ENCODE measurements at places on chromosomes 1 and 21. TPM values are rescaled to one million over a fixed set of nuclear protein-coding genes. Genes with fewer than 3 reads are reported as not detected.

- no peak for DNase-seq
These were observed 16.7 kb upstream of the DISP1 start for GRCh38 chr1:222798116-222798515.

DNA sequence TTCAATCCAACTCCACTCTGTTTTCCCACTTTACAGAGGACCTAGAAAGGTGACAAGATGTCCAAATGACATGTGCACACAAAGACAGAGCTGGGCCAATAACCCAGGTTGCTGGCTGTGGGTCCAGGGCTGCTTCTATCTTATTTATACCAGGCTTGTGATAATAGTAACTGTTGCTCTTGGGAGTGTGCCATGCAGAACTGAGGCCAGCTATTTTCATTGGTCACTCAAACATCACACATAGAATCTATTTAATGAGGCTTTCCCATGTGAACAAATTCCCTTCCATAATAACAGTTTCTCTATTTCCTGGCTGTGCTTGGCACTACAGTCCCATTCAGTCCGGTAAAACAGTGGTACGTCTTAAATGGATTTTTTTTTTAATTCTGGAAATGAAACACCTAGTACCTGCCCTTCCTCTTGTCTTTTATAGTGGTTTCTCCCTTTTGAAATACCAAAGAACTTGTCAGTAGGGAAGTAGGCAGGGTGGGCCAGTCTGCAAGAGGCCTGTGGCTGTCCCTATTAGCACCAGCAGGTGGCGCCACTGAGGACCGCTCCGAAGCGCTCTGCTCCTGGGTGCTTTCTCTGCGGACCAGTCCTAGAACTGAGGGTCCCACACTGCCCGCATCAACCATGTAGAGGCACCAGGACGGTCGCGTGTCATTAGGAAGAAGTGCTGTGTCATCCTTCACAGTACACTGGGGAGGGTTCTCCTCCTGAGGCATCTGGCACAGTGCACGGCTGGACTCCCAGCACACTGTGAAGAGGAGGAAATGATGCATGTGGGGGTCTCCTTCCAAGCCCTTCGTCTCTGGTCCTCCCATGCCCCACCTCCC is 52.1 kb downstream of the GPR161 start:
- DNase-seq = peak; percentile 92

DNA sequence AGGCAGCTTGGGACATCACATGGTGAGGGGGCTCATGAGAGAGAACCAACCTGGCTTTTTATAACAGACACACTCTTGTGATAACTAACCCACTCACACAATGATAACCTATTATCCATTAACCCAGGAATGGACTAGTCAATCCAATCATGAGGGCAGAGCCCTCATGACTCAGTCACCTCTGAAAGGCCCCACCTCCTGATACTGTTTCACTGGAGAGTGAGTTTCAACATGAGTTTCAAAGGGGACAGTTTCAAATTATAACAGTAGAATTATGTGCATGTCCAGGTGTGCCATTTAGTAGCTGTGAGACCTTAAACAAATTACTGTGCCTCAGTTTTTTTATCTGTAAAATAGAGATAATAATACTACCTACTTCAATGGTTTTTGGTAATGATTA is 47.6 kb upstream of the PPP2R5A start:
- DNase-seq = no peak

DNA sequence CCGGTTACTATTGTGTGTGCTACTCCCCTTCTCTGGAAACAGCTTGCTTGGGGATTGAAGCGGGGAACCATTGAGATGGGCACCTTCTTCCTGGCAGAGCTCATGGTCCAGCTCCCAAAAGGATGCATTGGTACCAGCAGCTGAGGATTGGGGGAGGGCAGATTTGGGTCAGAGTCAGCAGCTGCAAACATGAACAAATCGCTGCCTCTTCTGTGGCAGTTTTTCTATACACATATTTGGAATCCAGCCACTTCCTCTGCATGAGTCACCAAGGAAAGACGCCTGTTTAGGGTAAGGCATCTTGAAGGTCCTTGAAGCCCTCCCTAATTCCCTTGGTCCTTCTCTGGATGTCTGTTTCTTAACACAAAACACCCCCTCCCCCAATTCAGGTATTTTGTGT is 104.7 kb downstream of the DAB1 start:
- DNase-seq = no peak

- no peak for DNase-seq
These were observed 25.3 kb upstream of the ZNF697 start for GRCh38 chr1:119673171-119673940.

GRCh38 chr1:48932366-48932765 is 155.7 kb upstream of the BEND5 start:
- no peak for DNase-seq

DNA sequence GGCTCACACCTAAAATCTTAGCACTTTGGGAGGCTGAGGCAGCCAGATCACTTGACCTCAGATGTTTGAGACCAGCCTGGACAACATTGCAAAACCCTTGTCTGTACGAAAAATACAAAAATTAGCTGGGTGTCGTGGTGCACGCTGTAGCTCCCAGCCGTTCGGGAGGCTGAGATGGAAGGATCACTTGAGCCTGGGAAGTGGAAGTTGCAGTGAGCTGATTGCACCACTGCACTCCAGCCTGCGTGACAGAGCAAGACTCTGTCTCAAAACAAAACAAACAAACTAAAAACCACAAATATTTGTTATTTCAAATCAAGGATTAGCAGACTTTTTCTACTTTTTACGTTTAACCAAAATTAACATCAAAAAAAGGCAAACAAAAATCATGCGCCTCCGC is 31.3 kb downstream of the INKA2 start:
- DNase-seq = no peak

DNA sequence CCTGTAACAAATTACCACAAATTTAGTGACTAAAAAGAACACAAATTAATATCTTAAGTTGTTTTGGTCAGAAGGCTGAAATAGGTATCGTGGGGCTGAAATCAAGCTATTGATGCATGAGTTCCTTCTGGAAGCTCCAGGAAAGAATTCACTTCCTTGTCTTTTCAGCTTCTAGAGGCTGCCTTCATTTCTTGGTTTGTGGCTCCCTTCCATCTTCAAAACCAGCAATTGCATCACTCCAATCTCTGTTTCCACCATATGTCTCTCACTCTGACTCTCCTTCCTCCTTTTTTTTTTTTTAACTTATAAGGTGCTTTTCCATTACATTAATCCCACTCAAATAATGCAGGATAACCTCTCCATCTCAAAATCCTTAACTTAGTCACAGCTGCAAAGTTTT is 78.4 kb downstream of the OLFM3 start:
- no peak for DNase-seq

DNA sequence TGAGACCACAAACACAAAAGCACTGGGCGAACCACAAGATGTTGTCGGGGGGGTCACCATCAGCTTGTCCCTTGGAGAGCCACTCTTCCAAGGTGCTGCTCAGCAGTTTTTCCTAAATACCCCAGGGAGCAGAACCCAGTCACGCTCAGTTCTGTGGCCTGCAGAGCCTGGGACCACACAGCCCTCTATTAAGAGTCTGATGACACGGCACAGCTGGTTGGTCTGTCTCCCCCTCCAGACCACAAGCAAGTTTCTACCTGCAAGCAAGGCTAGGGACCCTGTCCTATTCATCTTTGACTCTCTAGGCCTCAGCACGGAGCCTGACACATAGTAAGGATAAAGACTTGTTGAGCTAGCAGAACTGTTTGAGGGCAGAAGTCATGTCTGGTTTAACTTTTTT is 28.5 kb downstream of the SLC9A1 start:
- DNase-seq = no peak

GRCh38 chr1:33791251-33791650 is 72.6 kb upstream of the HMGB4 start:
- no peak for DNase-seq

GRCh38 chr1:31013187-31013864 is 52.2 kb downstream of the PUM1 start:
- DNase-seq = no peak

TMPRSS2 gene
- not detected for total RNA-seq

DYNLT4 gene
- total RNA-seq = not detected

DNAJC6 gene
- 3.5 TPM for total RNA-seq
